ENCODE measurements at places on chromosomes 2 and 18. TPM values are rescaled to one million over a fixed set of nuclear protein-coding genes. Genes with fewer than 3 reads are reported as not detected.

GRCh38 chr2:222272446-222273015 lies 26.3 kb downstream of the PAX3 start:
- DNase-seq = no peak

- peak; percentile 58 for DNase-seq
Observed at GRCh38 chr2:191758518-191759507, 80.9 kb downstream of the NABP1 start.

DNA sequence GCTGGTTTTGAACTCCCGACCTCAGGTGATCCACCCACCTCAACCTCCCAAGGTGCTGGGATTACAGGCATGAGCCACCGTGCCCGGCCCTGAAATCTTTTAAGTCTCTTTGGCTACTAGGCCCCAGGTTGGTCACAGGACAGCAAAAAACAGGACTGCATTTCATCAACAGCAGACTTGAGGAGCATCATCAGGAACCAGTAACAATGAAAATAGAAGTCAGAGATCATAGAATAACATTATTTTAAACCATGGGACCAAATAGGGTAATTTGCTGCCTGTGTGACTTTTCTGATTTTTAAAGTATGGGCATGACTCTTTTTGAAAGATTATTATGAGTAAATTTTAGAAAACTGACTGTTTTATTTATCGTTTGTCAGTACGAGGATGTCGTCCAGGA lies 24.8 kb downstream of the PPP1CB start:
- no peak for DNase-seq

Gene ACVR1C
- total RNA-seq = 0.04 TPM

Gene TUBA3E
- not detected for total RNA-seq

DNA sequence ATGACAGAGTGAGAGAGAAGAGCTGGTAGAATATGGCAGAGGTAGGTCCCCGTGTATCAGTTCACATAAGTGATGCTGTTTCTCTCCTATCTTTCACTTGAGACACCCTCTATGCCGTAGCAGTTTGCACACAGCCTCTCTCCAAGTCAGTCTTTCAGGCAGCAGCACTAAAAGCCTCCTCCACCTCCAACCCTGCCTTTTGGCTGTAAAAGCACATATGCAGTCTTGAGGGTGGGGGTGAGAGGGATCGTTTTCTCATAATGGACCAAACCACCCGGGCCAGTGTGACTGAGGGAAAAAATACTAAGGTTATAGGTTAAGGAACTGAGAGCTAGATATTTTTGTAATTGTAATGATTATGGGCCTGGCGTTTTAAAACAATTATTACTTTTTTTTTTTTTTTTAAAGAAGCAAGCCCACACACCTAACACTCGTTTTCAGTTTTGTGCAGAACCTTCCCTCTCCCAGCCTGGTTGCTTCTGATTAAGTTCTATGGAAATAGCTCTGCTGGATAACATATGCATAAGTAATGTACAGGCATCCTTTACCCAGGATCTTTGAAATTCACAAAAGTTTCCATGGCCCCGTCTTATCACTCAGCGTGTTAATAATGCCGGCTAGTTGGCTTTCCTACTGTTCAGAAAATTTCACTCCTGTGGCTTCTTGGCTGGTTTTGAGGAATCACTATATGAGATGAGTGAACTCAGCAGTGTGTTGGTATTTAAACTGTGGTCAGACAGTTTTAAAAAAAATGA lies 112.2 kb upstream of the MEIS1 start:
- DNase-seq = no peak

- DNase-seq = no peak
Observed at GRCh38 chr2:122885436-122885835, 1130.0 kb downstream of the TSN start.

Gene ELOA2
- not detected for total RNA-seq

Data from PC-9 (cell line).